ENCODE measurements at places on chromosomes 7 and 10.

GRCh38 chr7:16421333-16422102 is at the start of gene CRPPA:
CRPPA (minus strand) TSS chr7:16421538; CDS start chr7:16421322, 216 bp downstream.
- no peak for DNase-seq

- no peak for DNase-seq
These were observed 191.1 kb downstream of the ZMYND11 start for GRCh38 chr10:326350-326749.

- no peak for DNase-seq
These were observed 16.0 kb downstream of the TRIL start for GRCh38 chr7:28942168-28942567.

DNA sequence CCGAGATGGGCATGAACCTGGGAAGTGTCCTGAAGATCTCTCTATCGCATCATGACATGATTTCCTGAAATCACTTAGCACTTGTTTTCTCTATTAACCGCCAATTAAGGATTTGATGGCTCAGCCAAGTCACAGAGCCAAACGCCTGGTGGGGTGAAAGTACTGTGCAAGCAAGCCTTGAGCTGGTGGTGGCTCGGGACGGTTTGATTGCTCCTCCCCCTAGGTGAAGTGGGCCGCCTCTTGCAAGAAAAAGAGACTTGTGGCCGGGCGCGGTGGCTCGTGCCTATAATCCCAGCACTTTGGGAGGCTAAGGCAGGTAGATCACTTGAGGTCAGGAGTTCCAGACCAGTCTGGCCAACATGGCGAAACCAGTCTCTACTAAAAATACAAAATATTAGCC is 50.3 kb downstream of the COL26A1 start:
- no peak for DNase-seq

DNA sequence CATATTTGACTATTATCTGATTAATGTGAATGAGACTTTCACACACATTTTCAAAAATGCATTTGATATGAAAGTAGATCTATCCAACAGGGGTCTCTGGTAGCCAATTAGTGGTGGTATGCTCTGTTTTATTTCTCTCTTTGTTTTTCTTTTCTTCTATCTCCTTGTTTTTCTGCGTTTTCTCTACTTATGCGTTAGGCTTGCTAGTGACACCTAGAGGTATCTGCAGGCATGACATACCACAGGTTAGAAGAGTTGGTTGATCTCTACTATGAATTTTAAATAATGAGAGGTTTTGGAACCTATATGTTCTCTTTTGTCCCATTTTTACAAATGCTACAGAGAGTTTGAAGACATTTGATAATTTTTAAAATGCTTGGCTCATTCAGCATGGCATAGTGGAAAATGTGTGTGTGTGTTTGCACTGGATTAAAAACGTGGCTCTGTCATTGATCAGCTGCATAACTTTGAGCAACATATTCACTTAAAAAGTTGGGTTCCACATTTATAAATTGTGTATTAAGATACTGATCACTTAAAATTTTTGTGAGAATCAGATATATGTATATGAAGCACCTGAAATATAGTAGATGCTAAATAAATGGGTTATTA is 28.1 kb upstream of the PLXDC2 start:
- peak; percentile 9 for DNase-seq

DNA sequence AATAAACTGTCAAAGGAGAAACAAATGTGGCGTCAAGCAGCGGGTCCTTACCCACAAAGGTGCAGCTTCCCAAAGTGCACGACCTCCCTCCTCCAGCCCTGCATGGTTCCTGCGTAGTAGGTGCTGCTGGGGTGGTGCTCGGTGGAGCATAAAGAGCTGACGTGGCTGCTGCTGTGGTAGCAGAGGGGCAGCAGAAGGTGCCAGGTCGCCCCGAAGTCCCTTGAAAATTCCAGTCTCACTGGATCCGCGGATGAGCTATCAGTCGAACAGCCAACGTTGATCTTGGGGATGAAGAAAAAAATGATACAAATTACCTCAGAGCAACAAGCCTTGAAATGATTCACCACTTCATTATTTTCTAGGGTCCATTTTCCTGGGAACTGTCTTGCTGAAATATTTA is 105.0 kb upstream of the SLC26A5 start:
- DNase-seq: no peak

- DNase-seq: no peak
These were observed 2.2 kb downstream of the ARHGAP21 start for GRCh38 chr10:24721229-24722106.

GRCh38 chr10:3619241-3619640 is 165.8 kb downstream of the KLF6 start:
- DNase-seq: no peak

- DNase-seq: no peak
These were observed 3.4 kb upstream of the FUOM start for GRCh38 chr10:133361227-133361626.

GRCh38 chr7:6398943-6399342 is 48.8 kb downstream of the DAGLB start:
- DNase-seq: no peak

DNA sequence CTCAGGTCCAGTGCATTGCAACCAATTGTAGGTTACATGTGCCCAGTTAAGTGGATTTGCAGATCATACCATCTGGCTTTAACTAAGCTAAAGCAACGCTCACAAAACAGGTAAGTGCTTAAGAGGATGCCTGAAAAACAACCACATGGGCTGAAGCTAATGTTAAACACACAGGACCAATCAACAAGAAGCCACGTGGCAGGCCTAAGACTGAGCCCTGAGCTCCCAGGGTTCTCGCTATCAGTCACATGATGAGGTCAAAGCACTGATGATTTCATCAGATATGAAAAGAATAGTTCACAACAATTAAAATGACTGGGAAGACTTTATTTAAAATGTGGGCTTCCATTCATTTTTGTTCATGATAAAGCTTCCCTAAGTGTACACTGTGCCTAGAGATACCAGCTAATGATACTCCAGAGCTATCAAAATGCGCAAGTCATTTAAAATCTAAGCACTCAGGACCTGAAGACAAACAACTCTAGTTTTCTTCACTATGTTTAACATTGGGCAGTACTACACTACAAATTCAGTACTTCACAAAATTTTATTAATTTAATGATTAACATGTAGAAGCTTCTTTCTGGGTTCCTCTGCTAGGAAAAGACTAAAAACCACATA is 90.6 kb downstream of the PIP4K2A start:
- no peak for DNase-seq

DNA sequence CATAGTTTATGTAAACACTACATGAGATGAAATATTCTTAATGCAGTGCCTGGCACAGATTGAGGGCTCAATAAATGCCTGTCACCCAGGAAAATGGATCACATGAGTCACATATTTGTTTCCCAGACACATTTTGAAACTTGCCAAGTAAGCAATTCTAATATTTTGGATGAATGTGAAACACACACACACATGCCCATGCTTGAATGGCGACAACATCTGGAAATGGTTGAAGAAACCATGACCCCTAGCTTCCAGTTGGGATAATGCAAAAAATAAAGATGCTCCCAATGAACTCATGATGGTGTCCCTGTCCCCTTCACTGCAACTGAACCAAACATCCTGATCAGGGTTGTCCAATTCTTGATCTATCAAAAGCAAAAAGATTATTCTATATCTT is 797.3 kb downstream of the XPNPEP1 start:
- no peak for DNase-seq

DNA sequence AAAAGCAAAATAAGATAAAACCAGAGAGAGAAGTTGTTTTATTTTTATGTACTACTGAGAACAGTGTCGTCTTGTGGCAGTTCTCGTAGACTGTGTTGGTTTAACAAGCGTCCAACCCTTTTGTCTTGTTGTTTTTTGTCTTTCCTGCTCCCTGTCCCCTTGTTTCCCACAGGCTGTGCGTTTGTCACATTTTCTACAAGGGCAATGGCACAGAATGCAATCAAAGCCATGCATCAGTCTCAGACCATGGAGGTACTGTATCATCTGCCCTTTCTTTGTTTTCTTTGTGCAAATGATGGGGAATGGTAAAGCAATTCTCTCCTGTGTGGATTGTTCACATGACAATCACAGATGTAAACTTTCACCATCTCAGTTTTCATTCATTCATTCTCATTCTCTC is 248.8 kb downstream of the CELF2 start:
- DNase-seq: no peak

GRCh38 chr7:136998495-136998894 is 130.0 kb downstream of the CHRM2 start:
- DNase-seq: no peak

DNA sequence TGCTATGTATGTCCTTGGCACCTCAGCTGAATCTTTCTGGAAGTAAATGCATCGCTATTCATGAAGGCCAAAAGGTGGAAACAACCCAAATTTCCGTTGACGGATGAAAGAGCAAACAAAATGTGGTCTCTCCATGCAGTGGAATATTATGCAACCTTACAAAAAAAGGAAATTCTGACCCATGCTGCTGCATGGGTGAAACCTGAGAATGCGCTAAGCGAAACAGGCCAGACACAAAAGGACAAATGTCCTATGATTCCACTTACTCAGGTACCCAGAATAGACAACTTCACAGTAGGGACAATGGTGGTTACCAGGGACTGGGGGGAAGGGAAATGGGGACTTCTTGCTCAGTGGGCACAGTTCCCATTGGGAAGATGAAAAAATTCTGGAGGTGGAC is 158.8 kb downstream of the CAMK1D start:
- DNase-seq: no peak

GRCh38 chr7:38880454-38880853 is 28.5 kb downstream of the VPS41 start:
- no peak for DNase-seq

- DNase-seq: no peak
These were observed 120.5 kb downstream of the CNNM2 start for GRCh38 chr10:103038570-103038969.

DNA sequence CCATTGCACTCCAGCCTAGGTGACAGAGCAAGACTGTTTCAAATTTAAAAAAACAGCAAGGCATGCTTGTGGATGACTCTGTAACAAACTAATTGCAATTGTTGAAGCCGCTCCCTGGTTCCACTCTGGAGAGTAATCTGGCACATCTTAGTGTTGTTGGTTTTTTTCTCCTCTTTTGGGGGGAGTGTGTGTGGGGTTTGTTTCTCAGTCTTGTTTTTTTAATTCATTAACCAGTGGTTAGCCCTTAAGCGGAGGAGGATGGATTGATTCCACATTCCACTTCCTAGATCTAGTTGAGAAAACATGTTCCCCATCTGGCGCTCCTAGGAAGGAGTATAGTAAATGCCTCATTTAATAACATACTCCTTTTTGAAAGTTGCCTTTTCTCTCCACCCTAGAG is 8.6 kb upstream of the ZNF713 start:
- DNase-seq: no peak

Measured in amniotic stem cell (primary cell).